Stimulated activated memory B cell treated with anti-CD40 and anti-IgM and Interleukin-4, amounts not matched to agents 10 μg/mL and 1 μg/mL and 100 μg/mL, for 72 hours (primary cell): ENCODE measurements at places on chromosomes 7 and 10.

DNA sequence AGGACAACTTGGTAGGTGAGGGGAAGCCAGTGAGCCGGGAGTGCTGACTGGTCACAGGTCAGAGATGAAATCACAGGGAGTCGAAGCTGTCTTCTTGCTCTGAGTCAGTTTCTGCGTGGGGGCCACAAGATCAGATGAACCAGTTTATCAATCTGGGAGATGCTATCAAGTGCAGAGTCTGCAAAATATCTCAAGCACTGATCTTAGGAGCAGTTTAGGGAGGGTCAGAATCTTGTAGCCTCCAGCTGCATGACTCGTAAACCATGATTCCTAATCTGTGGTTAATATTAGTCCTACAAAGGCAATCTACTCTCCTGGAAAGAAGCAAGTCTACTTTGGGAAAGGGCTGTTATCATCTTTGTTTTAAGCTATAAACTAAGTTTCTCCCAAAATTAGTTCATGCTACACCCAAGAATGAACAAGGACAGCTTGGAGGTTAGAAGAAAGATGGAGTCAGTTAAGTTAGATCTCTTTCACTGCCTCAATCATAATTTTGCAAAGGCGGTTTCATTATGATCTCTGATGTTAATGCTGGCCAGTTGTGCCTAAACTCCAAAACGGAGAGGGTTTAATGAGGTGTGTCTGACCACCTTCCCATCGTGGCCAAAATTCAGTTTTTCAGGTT lies 8.4 kb upstream of the LMOD2 start:
- no peak for ATAC-seq

DNA sequence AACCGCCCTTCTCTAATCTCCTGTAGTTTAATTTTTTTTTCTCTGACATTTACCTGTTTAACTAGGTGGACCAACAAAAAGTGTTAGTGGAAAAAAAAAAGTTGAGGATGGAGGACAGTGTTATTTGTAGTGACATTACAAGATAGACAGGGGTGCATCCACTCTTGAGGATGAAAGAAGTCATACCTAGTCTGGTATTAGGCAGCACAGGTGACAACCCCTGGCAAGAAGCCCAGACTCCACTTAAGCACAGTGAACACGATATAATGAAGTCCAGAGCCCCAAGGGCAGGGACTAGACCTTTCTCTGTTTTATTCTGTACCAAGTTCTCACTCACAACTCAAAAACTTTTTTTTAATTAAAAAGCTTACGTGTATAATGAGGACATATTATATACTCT lies 268.4 kb downstream of the GPR37 start:
- no peak for ATAC-seq

DNA sequence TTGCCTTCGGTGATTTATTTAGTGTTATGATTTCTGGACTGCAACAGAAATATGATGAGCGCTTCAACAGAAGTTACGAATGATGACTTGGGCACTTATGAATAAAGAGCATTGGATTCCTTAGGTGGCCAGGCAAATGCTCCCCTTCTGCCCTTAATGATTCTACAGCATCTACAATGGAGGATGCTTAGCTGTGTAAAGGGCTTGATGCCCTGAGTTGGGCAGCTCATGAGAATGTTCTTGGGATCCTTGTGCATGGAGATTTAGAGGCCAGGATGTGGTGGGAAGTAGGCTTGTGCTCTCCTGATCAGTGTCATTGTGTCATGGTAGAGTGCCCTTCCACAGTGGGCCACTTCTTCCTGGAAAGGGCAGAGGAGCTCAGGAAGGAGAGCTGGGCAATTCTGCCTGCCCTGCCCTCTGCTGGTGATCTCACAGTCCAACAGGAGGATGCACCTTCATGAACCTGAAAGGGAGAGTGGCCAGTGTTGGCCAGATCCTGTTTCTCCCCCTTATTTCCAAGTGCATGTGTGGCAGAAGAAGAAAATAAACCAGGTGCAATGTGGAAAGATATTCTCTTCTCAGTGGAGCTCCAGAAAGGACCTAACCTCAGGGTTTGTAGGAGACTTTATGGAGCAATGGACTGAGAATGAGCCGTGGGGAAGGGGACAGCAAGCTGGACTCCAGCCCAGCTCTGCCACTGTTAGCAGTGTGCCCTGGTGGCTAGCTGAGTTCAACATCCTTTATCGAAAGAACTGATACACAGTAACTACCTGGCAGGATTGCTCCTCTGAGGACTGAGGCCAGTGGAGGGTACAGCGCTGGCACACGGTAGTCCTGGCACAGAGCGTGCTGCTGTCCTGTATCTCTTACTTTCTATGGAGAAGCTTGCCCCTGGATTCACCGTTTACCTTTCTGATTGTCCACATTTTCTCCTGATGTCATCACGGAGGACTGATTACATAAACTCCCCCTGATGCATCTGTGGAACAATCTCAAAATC lies 182.9 kb downstream of the BMPER start:
- ATAC-seq, result no peak

DNA sequence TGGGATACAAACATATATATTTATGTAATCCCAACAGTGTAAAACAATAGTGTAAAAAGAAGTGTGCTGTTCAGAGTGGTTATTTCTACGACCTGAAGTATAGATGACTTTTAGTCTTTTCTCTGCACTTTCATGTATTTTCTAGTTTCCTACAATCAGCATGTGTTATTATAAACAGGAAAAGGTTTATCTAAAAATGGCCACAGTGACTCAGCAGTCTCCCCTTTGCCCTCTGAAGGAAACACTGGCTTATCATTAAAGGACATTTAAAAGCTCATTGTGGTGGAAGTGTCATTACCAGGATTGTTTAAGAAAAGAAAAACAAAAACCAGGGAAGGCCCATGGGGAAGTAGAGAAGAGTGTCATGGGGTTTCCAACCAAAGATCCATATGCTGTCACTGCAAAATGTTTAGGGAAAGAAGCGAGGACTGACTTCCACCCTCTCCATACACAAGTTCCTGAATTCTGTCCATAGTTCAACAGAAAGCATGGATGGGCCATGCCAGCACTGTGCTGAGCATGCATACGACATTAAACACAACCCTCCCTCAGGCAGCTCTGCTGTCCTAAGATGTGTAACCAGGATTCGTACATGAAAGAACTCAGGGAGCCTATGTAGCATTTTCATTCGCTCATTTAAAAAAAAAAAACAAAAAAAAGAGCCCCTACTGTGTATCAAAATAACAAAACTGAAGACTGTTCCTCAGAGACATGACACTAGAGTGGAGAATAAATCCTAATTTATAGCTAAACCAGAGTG lies 10.2 kb downstream of the CYREN start:
- peak; percentile 54 for ATAC-seq

GRCh38 chr7:141442781-141443180 lies 108.4 kb upstream of the AGK start:
- no peak for ATAC-seq

GRCh38 chr10:92208736-92209135 lies 82.1 kb downstream of the CPEB3 start:
- ATAC-seq, result no peak

GRCh38 chr7:13050703-13051102 lies 363.3 kb downstream of the ARL4A start:
- ATAC-seq, result no peak

- ATAC-seq, result no peak
Measured at GRCh38 chr7:11436316-11436715, 395.7 kb downstream of the THSD7A start.

DNA sequence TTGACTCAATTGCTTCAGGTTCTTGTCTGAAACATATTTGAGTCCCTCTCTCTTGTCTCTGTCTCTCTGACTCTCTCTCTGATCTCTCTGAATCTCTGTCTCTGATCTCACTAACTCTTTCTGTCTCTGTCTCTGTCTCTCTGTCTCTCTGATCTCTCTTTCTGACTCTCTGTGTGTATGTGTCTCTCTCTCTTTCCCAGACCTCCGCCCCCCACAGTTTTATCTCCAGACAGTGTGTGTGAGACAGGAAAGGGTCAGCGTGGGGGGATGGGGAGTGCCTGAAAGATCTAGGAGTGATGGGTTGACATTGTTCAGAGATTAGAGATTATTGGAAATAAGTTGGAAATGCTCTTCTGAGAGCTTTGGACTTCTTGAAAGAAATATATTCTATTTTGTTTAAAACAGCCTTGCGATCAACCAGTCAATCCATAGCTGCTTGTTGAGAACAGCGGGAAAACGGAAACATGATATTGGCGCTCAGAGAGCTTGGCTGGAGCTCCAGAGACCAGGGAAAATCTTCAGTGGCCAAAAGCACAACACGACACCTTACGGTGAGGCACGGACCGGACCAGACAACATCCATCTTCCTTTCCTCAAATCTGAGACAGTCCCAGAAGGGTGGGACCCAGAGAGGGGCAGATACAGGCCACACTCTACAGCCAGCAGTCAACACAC lies 35.5 kb downstream of the CALML3 start:
- ATAC-seq, result no peak

- no peak for ATAC-seq
Measured at GRCh38 chr7:100443096-100443840, 7.0 kb upstream of the PPP1R35 start.

DNA sequence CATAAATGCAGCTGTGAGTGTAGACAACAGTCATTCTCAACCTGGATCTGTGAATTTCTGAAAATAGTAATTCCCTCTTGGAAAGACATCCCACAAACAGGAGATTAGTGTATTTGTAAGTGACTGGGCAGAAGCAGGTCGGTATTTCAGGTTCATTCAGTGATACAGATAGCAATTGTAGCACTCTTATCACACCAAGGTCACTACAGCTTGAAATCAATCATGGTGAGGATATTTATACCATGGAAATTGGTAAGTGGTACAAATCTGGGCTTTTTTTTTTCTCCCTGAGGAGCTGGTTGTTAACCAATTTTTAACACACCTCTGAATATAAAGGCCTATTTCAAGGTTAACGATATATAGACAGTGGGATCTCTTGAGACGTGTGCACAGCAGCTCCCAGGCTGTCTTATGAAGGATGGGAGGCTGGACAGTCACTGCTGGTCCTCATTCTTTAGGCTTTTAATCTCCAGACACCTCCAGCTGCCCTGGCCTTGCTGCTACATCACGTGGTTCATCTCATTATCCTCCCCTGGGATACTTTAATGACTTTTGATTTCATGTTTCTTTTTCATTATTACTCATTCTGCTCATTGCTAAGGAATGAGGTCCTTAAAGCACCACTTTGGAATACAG lies 87.1 kb downstream of the ITGA8 start:
- no peak for ATAC-seq

DNA sequence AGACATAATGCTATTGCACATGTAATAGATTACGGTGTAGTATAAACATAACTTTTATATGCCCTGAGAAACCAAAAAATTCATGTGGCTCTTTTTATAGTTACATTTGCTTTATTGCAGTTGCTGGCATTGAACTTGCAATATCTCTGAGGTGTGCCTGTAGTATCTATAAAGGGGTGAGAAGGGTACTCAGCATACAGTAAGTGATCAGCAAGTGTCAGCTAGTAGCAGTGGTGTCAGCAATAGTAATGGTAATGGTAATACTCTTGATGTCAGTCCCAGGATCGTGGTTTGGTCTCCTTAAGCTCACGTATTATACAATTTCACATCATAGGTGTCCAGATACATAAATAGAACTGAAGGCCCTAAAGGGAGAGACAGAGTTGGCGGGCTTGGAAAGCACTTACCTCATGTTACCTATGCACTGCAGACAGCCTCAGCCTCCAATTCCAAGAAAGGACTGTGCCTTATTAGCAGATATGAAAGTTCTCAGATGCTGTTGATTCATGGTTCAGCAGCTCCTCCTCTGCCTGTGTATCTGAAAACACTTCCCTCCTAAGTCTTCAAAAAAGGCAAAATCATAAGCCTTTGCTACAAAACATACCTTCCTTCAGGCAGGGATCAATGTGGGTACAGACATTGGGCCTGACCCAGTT lies 6.6 kb upstream of the GIMAP7 start:
- ATAC-seq, result no peak

GRCh38 chr7:102447311-102447710 lies 13.9 kb downstream of the ORAI2 start:
- ATAC-seq, result no peak

DNA sequence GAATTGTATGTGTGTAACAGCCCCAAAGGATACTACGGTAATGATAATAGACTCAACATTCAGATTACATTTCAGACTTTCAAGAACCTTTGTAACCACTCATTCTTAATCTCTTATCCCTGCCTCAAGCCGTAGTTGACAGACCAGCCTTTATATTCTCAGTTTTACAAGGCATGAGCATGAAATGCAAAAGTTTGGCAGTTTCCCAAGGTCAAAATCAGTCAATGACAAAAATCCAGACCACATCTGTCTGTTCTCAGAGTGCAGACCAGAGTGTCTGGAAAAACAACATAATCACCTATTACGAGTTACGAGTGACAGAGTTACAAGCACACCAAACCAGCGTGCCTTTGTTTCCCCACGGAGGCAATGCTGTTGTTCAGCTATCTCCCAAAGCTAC lies 178.6 kb upstream of the LRGUK start:
- no peak for ATAC-seq

GRCh38 chr10:132375795-132376297 lies 21.2 kb upstream of the PWWP2B start:
- ATAC-seq, result no peak

GRCh38 chr7:23293500-23294073 lies 5.6 kb upstream of the MALSU1 start:
- ATAC-seq, result no peak

- ATAC-seq, result no peak
Measured at GRCh38 chr7:27548304-27548703, 114.4 kb downstream of the HIBADH start.

DNA sequence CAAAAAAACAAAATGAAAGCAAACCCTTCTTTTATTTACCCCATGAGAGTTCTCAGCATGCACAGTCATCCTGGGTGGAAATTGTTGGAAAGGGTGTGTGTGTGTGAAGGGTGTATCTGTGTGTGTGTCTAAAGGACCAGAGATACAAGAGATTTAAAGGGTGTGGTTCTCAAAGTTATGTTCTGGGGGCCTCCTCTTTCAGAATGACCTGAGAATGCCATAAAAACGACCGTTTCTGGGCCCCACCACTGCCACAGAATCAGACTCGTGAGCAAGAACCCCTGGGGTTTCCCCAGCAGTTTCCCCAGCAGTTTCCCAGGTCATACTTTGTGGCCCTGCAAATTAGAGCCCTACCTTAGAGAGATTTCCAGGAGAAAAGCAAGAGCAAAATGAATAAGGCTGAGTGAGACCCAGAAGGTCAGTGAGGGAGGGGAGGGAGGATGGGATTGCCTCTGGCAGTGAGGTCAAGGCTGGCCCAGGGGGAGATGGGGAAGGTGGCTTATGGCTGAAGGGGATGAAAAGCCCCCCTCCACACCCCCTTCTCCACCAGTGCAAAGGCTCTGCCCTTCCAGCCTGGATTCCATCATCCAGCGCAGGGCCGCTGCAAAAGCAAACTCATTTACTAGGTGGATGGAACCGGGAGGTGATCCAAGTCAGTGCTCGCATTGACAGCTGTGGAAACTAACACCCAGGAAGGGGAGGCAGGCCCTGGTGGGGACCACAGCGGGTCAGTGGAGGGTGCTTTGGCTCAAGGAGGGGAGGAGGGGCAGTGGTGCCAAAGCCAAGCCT lies 10.2 kb downstream of the PYROXD2 start:
- ATAC-seq, result peak; percentile 65
